ENCODE measurements at places on chromosomes 4 and X.

DNA sequence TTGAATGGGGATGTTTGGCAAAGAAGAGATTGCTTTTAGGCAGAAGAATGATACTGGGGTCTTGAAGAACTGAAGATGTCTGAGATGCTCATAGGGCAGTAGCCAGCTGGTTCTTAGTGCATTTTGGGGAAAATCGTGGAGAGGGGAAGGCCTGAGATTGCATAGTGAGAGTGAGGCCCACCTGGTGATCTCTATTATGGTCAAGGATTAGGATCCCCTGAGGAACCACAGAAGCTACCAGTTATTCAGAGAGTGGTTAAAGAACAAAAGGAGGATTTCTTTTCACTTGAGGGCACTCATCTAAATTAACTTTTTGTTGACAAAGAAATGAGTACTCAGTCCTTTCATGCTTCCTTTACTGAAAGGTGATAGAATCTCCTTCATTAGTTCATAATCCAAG is 271.3 kb upstream of the HAND2 start:
- no peak for DNase-seq

DNA sequence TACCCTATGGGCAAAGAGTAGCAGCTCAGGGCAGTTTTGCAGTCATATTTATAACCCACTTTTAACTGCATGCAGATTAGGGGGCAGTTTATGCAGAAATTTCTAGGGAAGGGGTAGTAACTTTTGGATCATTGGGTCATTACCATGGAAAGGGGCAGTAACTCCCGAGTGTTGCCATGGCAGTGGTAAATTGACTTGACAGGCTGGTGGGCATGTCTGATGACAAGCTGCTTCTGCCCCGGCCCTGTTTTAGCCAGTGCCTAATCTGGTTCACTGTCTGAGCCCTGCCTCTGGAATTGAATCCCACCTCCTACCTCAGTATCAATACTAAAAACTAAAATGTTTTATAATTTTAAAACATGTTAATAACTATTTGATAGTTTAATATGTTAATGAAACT is 362.1 kb upstream of the ATOH1 start:
- no peak for DNase-seq

DNA sequence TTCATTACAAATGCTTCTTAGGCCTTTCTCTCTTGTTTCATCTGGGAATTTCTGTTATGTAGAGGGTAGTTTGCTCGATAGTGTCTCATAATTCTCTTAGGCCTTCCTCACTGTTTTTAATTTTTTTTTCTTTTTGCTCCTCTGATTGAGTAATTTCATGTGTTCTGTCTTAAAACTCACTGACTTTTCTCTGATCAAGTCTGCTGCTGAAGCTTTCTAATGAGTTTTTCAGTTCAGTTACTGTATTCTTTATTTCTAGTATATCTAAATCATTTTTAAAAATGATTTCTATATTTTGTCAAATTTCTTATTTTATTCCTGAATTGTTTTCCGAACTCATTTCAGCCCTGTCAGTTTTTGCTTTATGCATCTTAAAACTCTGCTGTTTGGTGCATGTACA is 228.0 kb downstream of the MID1IP1 start:
- DNase-seq = no peak

DNA sequence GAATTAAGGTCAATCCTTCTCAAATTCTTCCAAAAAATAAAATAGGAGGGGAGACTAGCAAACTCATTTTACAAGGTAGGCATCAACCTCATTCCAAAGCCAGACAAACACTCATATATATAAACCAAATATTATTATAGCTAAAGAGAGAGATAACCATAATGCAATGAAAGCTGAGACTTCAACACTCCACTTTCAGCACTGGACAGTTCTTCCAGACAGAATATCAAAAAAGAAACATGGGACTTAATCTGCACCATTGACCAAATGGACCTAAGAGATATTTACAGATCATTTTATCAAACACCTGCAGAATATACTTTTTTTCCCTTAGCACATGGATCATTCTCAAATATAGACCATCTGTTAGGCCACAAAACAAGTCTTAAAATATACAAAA is 15.5 kb upstream of the EDA2R start:
- no peak for DNase-seq

- no peak for DNase-seq
These were observed 93.9 kb downstream of the FAM53A start for GRCh38 chr4:1590244-1590643.

DNA sequence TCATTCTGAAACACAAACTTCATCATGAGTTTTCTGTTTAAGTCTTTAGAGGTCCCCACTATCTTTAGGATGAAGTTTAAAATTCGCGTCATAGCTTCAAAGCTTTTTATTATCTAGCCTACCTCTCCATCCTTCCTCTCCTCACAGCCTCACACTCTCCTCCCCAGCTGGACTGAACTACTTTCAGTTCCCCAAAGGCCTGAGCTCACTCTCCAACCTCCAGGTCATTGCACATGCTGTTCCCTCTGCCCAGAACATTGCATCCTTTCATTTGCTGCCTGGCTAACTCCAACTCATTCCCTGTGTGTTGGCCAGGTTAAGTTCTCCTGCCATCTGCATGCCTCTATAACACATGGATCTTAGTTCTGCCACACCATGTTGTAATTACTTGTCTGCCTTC is 2.9 kb upstream of the OTUD5 start:
- DNase-seq = no peak

DNA sequence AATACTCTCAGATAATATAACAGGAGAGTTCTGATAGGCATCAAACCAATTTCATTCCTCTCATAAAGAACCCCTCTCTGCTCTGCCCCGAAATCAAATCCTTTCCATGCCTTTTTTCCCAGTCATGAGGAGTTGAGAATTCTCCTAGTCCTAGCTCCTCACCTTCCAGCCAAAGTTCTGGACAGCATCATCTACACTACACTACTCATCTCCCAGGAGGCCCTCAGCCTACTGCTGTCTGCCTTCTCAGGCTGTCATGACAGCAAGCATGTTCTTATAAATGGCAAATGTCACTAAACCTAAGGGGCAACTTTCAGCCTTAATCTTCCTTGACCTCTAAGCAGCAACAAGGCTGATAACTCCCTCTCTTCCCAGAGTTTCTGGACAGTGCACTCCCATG is 26.6 kb downstream of the MAPK10 start:
- no peak for DNase-seq

GRCh38 chr4:73421708-73422457 is 14.1 kb upstream of the AFP start:
- DNase-seq = no peak

- no peak for DNase-seq
These were observed 973 bp downstream of the ADAMTS3 start for GRCh38 chr4:72567821-72568675.

DNA sequence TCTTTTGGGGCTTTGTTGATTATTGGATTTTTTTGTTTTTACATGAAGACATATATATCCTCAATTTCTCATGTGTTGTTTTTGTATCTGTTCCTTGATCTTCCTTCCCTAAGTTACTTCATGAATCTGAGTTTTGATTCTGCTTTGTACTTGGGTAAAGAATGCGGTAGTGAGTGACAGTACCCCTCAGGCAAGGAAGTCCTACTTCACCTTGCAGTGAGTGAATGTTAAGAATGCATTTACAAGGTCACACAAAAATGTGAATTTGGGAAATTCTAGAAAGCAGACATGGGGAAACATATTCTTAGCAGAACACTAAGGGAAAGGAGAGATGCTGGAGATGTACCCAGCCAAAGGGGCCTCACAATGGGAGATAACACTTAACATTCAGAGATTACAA is 373.1 kb upstream of the LCORL start:
- DNase-seq = no peak

DNA sequence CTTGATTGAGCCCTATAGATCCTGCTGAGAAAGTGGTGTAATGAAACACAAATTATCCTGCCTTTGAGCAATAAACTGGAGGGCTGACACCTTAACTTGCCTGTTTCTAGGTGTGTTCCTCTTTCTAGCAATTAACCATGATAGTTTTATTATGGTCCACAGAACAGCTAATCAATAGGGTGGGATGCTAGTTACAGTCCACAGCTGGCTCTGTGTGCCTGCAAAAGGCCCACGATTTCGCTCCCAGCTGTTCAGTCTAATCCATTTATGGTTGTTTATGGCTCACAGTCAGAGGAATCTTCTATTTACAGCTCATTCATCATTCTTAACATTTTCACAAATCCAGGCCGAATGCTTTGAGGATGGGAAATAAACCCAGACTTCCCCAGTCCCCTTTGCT is 674.9 kb downstream of the SMARCA1 start:
- DNase-seq = no peak

DNA sequence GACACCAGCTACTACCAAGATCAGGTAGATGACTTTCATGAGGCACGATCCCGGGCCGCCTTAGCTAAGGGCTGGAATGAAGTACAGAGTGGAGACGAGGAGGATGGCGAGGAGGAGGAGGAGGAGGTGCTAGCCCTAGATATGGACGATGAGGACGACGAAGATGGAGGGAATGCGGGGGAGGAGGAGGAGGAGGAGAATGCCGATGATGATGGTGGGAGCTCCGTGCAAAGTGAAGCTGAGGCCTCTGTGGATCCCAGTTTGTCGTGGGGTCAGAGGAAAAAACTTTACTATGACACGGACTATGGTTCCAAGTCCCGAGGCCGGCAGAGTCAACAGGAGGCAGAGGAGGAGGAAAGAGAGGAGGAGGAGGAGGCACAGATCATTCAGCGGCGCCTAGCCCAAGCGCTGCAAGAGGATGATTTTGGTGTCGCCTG is 481 bp downstream of the UTP3 start:
- no peak for DNase-seq

DNA sequence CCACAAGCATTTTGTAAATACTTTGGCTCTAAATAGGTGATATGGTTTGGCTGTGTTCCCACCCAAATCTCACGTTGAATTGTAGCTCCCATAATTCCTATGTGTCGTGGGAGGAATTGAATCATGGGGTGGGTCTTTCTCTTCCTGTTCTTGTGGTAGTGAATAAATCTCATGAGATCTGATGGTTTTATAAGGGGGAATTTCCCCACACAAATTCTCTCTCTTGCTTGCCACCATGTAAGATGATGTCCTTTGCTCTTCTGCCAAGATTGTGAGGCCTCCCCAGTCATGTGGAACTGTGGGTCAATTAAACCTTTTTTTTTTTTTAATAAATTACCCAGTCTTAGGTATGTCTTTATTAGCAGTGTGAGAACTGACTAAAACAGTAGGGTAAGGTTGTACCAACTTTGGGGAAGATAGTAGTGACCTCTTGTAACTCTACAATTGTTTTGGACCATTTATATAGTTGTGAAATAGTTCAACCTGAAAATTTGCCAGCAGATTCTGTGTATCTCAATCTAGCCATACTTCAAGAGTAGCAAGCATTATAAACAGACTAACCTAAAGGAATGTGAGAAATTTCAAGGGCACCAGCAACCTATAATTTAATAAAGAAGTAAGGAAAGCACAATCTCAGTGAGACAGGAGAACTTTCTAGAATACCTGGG is 727.8 kb downstream of the GRID2 start:
- DNase-seq = no peak

DNA sequence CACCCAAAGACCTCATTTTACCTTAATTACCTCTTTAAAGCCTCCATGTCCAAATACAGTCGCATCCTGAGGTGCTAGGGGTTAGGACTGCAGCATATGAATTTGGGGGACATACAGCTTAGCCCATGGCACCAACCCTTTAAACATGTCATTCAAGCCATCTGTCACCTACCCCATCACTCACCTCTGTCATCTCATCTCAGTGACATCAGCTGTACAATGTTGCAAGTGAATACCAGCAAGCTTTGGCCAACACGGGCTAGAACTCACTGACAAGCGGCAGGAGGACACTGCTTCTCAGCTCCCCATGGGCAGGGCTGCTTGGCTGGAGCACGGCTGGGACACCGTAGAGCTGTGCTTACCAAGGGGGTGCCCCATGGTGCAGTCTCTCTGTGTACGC is 107.5 kb downstream of the STK32B start:
- no peak for DNase-seq

DNA sequence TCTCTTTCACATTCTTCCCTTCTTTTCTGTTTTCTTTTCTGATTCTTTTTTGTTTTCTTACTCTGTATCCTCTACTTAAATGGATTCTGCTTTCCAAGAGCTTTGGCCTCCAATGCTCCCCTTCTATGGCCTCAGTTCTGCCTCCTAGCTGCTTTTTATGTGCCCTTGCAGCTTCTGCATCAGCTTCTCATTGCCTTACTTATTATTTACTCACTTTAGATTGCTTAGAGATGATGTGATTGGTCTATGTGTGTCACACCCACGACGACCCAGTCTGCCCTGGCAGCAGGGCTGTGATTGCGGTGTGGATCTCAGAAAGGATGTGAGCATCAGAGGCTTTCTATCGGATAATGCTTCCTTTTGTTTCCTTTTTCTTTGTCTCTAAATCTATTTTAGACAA is 71.8 kb upstream of the SMARCA5 start:
- DNase-seq = no peak

DNA sequence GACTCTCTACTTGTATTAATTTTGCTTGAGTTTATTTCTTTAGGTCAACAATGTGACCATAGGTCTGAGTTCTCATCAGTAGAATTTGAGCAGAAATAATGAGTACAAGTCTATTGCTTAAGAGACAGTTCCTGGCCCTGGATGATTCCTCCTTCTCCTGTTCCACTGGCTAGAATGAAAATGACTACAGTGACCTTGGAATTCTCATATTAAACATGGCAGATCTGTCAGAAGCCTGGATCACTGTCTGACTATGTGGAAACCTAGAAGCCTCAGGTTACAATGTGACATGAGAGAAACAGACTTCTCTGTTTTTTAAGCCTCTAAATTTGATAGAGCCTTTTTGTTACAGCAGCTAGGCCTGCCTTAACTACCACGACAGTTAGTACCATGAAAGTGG is 82.9 kb upstream of the MED14 start:
- no peak for DNase-seq

DNA sequence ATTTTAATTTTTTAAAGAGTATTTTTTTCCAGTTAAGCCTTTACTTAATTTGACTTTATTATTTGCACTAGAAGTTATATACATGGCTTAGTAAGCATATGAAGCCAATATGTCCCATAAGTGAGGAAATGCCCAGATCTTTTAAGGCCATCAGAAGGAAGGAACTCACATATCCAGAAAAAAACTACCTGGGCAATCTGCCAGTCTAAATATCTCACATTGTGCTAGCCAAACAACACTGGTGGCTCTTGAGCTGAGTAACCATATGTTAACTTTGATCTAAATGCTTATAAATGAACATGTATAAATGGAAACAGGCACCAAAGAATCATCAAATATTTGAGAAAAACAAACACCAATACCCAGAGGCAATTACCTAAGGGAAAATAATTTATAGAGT is 138.6 kb upstream of the APOOL start:
- DNase-seq = peak; percentile 45
